AG08396 (cell line): ENCODE measurements at places on chromosomes 3 and 15.
A peak's percentile ranks its signal among the peaks of the same experiment; 100 is the strongest.

DNA sequence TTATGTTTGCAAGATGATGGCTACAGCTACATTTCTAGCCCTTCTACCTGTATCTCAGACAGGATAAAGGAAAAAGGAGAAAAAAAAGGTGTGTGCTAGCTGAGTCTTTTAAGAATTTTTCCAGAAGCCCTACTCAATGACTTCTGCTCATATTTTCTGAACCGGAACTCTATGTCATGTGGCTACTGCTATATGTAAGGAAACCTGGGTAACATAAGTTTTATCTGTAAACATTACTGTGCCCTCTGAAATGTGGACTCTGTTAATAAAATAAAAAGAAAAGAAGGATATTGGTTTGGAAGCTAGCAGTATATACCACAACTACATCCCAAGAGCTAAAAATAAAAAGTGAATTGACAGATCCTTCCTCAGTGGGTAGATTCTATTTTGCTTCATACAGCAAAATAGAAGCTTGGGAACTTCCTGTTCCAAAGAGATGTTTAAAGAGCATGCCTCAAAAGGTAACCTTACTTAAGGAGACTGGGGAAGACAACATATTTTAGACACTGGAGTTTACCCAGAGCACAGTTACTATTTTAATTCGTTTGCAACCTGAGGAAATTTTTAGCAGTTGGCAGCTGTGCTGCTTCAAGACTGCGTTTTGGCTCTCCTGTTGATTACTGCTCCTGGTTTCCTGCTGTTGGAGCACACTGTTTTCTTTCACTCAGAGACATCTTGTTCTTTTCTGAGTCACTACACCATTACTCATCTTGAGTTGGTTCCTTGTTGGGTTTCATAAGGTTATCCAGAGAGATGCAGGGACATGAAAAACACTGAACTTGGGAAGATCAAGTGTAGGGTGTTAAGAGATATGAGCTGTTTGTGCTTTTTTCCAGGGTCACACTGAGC lies 280.7 kb downstream of the NFKBIZ start:
- peak; percentile 26 for DNase-seq

- peak; percentile 59 for DNase-seq
Observed at GRCh38 chr15:31867536-31868442, 162.5 kb upstream of the CHRNA7 start.

GRCh38 chr15:79960502-79961212 lies 10.3 kb downstream of the BCL2A1 start:
- DNase-seq: no peak

GRCh38 chr3:54033761-54034160 lies 88.6 kb upstream of the CACNA2D3 start:
- DNase-seq: no peak

DNA sequence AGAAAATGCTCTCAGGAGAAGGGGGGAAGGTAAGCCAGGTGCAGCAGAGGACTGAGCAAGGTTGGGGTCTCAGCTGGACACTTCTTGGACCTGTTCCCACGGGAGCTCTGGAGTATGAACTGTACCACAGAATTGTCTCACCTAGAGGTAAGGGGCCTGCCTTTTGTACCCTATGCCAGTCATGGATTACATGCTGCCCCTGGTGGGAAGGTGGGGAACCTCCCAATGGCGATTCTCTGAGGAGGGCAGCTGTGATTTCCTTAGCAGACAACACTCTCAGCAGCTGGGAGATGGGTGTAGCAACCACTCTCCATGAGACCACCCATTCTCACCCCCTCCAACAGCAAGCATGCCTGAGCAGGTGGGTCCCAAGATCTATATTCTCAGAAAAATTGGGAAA lies 329.4 kb upstream of the CTNNB1 start:
- no peak for DNase-seq

DNA sequence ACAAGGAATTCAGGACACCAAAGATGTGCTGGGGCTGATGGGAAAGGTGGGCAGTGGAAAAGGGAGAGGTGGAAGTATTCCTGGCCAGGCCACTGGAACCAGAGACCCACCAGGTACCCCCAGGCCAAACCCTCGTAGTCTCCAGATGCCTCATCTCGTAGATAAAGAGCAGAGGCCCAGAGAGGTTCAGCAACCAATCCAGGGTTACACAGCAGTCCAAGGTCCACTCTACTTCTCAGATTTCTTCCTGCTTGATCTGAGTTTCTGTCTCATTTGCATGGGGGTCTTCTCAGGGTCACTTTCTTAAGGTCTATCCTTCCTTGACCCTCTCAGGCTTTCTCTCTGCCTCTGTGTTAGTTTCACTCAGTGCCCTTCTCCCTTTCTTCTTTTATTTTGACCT lies 5.1 kb downstream of the TTC21A start:
- no peak for DNase-seq

DNA sequence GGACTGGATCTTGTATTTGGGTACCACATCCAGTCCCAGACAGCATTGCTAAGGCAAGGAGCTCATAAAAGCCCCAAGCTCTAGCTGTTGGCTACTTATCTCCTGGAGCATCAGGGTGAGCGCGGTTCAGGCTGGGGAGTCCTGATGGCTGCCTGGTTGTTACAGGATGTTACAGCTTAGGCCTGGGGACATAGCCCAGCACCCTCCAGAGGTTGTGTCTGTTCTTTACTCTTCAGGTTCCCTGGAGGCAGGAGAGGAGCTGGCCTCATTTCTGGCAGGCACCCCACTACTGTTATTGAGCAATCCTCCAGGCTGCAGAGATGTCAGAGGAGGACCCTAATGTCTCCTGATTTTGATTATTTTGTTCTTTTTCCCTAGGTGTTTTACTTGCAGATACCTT lies 26.6 kb downstream of the APBA2 start:
- no peak for DNase-seq

- no peak for DNase-seq
Observed at GRCh38 chr3:177314897-177315296, 117.6 kb upstream of the TBL1XR1 start.

DNA sequence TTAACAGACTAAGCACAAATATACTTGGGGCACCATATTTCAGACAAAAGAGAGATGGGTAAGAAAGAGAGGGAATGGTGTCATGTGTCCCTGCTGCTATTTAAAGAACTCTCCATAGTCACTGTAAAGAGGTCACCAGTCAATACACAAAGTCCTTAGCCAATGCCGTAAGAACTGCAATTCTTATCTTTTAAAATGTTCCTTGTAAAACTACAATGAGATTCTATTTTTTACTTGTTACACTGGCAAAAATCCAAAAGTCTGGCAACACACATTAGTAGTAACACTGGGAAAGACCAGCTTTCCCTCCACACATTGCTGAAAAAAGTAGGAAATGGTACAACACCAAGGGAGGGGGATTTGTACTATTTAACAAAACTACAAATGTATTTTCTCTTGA lies 189.4 kb downstream of the TBC1D5 start:
- DNase-seq: no peak

DNA sequence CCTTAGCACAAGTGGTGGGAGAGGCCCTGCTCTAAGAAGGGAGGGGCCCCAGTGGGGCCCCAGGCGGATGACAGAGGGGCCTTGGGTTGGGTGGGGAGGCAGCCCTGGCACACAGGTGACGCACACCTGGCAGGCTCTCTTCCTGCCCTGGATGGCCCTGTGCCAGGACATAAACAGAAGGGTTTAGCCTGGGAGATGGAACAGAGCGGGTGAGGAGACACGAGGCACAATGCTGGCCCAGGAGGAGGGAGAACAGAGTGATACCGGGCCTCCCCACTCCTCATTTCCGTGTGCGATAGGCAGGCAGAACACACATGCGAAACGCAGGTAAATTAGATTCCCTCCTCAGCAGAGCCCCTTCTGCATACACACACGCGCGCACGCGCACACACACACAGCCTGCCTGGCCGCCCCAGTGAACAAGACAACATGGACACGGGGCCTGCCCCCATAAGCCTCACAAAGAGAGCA lies 39.8 kb downstream of the IDH2 start:
- no peak for DNase-seq

- no peak for DNase-seq
Observed at GRCh38 chr3:72082186-72082715, 297.3 kb upstream of the PROK2 start.

- DNase-seq: no peak
Observed at GRCh38 chr3:113063126-113063894, 72.5 kb downstream of the GTPBP8 start.

DNA sequence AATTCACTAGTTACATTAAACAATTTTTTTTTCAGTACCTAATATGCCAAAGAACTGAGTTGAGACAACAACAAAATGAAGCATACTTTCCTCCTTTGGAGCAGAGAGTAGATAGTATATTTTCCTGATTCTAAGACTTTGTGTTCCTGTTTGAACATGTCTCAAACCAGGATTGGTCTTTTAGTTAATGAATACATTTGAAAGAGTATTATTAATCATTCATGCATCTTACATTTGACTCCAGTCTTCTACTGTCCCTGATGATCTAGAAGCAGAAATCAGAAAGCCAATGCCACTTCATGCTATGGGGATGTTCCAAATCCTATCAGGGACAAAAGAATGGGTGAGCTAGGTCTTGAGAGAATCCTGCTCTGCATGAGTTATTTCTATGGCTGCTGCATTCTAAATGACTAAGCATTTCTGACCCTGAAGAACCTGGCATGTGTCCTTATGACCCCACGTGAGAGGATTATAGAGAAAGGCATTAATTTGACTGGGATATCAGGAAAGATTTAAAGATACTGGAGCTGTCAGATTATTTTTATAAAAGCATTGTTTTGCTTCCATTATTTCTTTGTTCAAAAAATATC lies 32.9 kb upstream of the MBNL1 start:
- no peak for DNase-seq

DNA sequence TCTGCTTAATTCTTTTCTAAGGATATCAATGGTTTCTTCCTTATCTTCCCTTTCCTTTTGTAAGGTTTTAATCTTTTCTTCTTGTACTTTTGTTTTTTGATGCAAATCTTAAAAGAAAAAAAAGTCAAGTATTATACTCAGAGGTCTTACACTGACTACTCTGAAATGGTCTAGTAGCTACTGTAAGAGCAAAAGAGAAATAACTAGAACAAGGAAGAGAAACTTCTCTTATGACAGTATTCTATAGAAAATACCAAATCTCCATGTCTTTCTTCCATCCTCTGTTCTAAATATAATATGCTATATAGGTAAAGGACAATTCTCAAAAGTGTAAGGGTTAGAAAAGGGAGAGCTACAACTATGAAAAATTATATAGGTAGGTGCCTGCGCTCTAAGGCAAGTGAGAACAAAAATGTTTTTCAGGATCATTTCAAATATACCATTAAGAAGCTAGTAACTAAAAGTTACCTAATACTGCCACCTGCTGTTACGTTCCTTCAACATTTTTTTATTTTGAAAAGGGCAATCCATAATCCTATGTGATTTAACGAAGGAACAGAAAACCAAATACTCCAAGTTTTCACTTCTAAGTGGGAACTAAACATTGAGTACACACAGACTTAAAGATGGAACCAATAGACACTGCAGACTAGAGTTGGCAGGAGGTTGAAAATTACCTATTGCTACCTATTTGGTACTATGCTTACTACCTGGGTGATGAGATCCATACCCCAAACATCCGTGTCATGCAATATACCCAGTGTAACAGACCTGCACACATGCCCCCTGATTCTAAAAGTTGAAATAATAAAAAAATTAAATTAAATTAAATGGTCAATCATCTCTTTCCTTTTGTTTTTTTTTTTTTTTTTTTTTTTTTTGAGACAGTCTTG lies 36.7 kb downstream of the CIP2A start:
- peak; percentile 4 for DNase-seq

DNA sequence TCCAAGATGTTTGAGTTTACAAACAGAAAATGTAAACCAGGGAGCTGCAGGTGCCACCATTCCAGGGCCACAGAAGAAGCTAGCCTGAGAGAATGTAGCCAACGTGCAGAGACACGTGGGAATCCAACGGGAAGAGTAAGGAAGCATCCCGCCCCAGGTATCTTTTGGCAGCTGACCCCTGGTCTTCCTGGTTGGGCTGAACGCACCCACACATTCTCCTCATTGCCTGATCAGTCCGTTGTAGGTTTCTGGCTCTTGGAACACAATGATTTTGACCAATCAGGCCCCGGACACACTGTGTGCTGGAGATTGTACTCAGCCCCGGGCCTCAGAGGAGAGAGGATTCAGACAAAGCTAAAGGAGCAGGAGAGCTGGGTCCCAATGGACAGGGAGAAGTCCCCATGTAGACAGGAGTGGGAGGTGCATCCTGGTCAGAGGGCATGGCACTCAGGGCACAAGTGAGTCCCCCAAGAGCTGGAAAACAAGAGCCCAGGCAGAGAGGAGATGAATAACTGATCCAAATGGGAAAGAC lies 102.3 kb downstream of the TPRA1 start:
- DNase-seq: no peak

- no peak for DNase-seq
Observed at GRCh38 chr15:99482993-99483392, 82.8 kb upstream of the MEF2A start.

- DNase-seq: peak; percentile 28
Observed at GRCh38 chr3:71063773-71064290, 519.7 kb downstream of the FOXP1 start.

DNA sequence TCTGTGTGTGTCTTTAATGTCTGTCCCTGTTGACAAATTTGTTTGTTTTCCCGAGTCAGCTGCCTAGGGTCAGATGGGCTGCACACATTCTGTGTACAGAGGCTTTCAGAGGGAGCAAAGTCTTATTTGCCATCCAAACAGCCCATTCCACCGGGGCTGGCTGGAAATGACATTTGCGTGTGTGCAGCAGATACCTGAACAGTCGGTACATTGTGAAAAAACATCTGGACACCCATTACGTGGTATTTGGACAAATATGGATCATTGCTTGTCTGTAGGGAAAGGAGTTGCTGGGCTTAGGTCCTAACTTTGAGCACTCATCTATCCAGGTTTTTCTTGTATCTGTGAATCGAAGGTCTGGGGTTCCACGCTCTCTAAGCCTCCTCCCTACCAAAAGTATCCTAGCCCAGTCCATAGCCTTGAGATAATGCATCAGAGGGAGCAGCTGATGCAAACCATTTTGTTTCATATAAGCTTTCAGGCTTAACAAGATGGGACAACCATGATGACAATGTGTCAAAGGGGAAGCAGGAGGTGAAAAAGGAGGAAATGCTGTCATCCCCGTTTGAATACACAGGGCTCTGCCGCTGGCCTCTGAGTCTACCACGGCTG lies 22.2 kb upstream of the CMTM8 start:
- DNase-seq: no peak

DNA sequence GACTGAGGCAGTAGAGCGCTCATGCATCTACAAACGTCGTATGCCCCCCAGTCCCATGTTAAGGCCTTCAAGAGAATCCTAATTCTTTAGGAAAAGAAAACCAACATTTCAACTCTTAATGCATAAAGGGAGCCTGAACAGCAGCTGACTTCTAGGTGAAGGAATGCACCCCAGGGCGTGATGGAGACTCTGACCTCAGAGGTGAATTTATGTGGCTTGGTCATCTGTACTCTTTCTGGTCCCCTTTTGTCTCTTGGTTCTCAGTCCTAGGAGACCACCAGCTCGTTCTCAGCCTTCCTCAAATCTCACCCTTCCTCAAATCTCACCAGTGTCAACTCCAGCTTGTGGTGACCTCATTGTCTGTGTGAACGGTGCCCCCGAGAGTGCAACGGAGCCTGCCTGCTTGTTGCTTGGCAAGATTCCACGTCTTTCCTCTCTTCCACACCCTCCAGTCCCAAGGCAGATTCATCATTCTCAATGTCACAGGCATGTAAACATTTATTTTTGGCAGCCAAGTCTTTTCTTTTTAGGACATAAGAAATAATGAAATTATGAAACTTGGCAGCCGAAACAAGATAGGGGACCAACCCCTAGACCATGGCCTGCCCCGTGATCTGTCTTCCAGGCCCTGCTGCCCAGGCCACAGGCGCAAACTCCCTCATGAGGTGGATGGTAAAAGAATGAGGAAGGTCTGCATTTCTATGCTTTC lies 166.2 kb downstream of the ADAMTS17 start:
- no peak for DNase-seq
